ENCODE measurements at places on chromosomes 4 and X. TPM values are rescaled to one million over a fixed set of nuclear protein-coding genes. Genes with fewer than 3 reads are reported as not detected.

Gene SLC49A3
- 17.2 TPM for total RNA-seq

Gene SATL1
- 0.10 TPM for total RNA-seq

Gene POU4F2
- not detected for total RNA-seq

Gene MID1
- total RNA-seq, result 11.0 TPM

Gene RAB40AL
- 0.35 TPM for total RNA-seq

Gene ZNF157
- total RNA-seq, result 0.13 TPM

Gene RIBC1
- 0.80 TPM for total RNA-seq

Gene NCAPG
- total RNA-seq, result 0.24 TPM

Gene DMRTC1B
- not detected for total RNA-seq

Gene RNF150
- total RNA-seq, result 38.4 TPM

Gene FAM9A
- not detected for total RNA-seq

Gene ANKRD50
- 6.8 TPM for total RNA-seq

Gene PI4K2B
- 6.1 TPM for total RNA-seq

Gene ASMT
- total RNA-seq, result not detected

Gene F8A3
- total RNA-seq, result not detected

Gene SLC10A7
- 6.8 TPM for total RNA-seq

Gene PNMA5
- 0.06 TPM for total RNA-seq

Gene TLR2
- 15.9 TPM for total RNA-seq

Gene RTL9
- total RNA-seq, result 0.15 TPM

Gene GLRB
- total RNA-seq, result 9.8 TPM

Gene LNX1
- 5.9 TPM for total RNA-seq

Gene PDLIM5
- total RNA-seq, result 644 TPM

Gene ZCCHC12
- total RNA-seq, result not detected

Gene DRD5
- total RNA-seq, result 0.21 TPM

Gene AMTN
- total RNA-seq, result not detected

Gene PDCL2
- not detected for total RNA-seq

Gene SPANXA2
- not detected for total RNA-seq

Gene FGG
- total RNA-seq, result 0.42 TPM

Gene UGT2B7
- not detected for total RNA-seq

Gene SPINK2
- 0.47 TPM for total RNA-seq

Gene GAGE12H
- not detected for total RNA-seq

Gene VCX3B
- total RNA-seq, result not detected

Gene GC
- total RNA-seq, result not detected

Gene MFAP3L
- 4.3 TPM for total RNA-seq

Gene PRICKLE3
- total RNA-seq, result 9.9 TPM

Gene TKTL1
- 4.1 TPM for total RNA-seq

Gene TMEM156
- total RNA-seq, result not detected

Gene SOD3
- 120 TPM for total RNA-seq

Gene SSX2
- total RNA-seq, result not detected

Gene BMP3
- total RNA-seq, result 0.09 TPM

Gene PPP1R2C
- total RNA-seq, result not detected

Gene STPG2
- 0.12 TPM for total RNA-seq

Gene ODAPH
- not detected for total RNA-seq

Gene RBBP7
- total RNA-seq, result 76.8 TPM

Gene S100P
- 0.38 TPM for total RNA-seq
